ENCODE measurements at places on chromosomes 7 and 10.

- no peak for DNase-seq
These were observed 194.7 kb downstream of the BUB3 start for GRCh38 chr10:123348691-123349572.

GRCh38 chr7:80601999-80602398 is 36.4 kb upstream of the CD36 start:
- no peak for DNase-seq

DNA sequence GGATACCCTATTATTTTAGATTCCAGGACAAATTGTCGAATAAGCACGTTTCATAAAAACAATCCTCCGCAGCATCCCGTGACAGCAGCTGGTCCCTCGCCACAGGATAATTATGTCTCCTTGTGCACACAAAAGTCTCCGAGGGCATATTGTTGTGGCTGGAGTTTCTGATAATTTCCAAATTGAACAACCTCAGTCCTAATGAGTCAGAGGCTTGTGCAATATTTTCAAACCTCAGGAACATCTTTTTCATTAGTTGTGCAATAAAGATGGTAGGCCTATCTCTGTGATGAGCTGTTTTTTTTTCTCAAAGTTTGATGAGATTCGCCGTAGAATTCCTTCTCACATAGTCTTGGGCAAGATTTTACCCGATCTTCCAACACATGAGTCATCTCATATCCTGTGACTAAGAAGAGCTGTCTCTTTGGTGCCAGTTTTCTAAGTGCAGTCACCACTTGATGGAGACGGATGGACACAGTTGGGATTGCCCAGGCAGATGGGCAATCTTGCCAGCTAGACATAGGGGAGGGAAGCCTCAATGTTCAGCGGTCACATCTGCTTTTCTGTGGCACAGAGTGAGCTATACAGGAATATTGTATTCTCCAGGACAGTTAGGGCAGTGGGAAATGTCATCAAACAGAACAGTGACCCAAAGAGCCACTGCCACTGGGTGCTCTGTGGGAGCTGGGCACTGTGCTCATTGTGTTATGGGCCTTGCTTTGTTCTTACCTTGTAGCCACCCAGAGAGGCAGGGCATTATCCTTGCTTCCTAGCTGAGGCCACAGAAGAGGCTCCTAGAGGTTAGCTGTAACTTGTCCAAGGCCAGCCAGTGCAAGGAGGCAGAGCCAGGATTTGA is 7.8 kb downstream of the HTRA1 start:
- DNase-seq = no peak

GRCh38 chr10:69787681-69788080 is 14.0 kb upstream of the COL13A1 start:
- DNase-seq = no peak

DNA sequence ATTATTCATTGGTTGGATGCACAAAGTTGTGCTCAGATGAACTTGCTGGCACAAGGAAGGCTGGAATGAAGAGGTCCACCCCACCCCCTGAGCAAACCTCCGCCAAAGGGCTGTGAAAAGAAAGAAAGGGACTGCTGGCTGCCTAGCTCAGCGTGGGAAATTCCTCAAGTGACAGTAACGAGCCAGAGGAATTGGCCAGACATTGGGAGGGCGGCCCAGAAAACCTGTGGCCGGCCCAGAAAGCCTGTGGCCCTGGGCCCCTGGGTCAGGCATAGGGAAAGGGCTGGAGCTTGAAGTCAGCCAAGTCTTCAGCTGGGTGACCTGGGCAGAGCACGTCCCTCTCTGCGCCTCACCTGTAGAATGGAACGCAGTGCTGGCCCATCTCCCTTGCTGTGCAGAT is 30.6 kb upstream of the CTBP2 start:
- DNase-seq = no peak

DNA sequence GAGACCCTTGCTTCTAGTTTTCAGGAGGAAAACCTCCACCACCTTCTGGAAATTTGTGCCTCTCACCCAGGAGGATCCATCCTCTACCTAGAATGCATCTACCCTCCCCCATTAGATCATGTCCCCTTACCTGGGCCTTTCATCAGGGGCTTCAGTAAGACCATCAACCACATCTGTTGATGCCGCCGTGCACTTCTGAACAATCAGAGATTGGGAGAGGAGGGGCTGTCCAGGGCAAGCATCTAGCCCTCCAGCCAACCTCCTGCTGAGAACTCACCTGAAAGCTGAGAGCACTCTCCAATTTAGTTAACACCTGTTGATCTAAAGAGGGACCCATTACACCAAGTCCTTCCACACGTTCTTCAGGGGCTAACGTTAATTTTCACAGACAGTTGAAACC is 57.6 kb upstream of the PIK3CG start:
- no peak for DNase-seq

- no peak for DNase-seq
These were observed 20.8 kb downstream of the BRAF start for GRCh38 chr7:140903741-140904480.

- DNase-seq = no peak
These were observed 5.7 kb downstream of the PON1 start for GRCh38 chr7:95318501-95319100.

- no peak for DNase-seq
These were observed 14.0 kb upstream of the PTTG1IP2 start for GRCh38 chr7:90455163-90456030.

GRCh38 chr10:88186335-88186734 is 322.9 kb downstream of the PTEN start:
- DNase-seq = no peak

DNA sequence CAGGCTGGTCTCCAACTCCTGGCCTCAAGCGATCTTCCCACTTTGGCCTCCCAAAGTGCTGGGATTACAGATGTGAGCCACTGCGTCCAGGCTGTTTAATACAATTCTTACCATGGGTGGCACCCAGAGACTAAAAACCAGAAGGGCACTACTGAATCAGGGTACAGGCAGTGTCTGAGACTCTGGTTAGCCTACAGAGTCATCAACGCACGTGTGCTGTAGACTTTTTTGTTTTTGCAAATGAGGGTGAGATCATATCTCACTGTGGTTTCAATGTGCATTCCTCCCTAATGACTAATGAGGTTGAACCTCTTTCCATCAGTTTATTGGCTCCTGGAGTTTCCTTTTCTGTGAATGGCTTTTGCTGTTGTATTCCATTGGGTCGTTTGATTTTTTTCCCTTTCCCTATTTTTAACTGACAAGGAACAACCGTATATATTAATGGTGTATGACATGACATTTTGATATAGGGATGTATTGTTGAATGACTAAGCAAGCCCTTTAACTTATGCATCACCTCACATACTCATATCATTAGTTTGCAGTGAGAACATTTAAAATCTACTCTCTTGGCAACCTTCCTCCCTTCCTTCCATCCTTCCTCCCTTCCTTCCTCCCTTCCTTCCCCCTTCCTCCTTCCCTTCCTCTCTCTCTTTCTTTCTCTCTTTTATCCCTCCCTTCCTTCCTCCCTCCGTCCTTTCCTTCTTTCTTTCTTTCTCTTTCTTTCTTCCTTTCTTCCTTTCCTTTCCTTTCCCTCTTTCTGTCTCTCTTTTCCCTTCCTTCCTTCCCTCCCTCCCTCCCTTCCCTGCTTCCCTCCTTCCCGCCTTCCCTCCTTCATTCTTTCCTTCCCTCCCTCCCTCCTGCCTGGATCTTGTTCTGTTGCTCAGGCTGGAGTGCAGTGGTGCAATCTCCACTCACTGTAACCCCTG is 9.3 kb upstream of the TMEM270 start:
- DNase-seq = no peak

DNA sequence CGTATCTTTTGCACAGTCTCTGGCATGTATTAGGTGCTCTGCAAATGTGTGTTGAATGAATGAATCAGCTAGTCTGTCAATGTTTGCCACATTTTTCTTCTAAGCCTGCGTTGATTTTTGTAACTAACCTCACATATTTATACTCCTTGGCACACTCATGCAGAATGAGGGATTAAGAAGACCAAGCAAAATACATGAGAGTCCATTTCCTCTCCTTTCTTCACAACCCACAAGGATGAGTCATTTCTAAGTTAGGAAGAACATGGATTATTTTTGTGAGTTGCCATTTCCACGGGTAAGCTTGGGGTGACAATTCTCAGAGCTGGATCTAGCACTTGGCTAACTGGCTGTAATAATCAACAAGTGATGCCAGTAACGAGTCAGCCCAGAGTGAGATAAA is 158.8 kb downstream of the TWIST1 start:
- DNase-seq = no peak

- no peak for DNase-seq
These were observed 11.7 kb downstream of the MAP3K8 start for GRCh38 chr10:30445711-30446110.

GRCh38 chr7:88146616-88147015 is 73.2 kb downstream of the SRI start:
- DNase-seq = no peak

GRCh38 chr7:35649711-35650110 is 45.2 kb downstream of the HERPUD2 start:
- DNase-seq = no peak

- DNase-seq = no peak
These were observed 723.5 kb upstream of the POM121L12 start for GRCh38 chr7:52311886-52312285.

DNA sequence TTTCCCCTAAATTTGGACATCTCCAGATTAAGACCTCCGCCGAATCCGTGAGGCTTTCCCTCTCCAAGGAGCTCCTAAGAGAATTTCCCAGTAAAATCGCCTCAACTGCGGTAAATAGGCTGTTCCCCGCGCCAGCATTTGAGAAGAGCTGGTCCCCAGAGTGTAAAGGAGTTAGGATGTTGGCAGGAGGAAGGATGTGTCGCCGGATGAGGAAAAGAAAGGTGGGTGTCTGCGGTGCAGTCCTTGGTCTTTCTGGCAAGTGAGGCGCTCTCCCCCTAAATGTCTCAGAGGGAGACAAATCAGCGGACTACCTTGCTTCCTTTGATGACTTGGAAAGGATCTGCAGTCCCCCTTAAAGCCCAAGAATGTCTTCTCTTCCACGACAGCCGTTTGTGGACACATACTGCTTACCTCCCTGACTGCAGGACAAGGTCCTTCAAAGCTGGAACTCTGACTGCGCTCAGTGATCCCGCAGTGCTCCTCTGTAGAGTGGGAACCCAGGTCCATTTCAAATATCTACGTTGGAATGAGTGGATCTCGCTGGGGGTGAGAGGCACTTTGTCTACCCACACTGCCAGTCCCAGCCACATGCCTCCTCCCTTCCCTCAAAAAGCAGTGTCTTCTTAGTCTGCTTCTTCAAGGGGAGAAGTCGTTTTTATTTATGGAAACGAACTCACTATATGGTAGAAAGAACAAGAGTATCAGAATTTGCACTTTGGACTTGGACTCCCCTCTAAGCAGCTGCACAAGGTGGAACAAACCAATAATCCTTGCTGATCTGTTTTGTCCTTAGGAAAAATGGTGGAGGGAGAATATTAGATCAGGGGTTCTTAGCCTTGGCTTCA is 1.1 kb upstream of the DLG5 start:
- no peak for DNase-seq

GRCh38 chr7:143405173-143406001 is 3.3 kb downstream of the EPHA1 start:
- no peak for DNase-seq

GRCh38 chr7:27784399-27785053 is 44.6 kb downstream of the TAX1BP1 start:
- DNase-seq = peak; percentile 15

GRCh38 chr10:113096128-113096996 is 146.3 kb downstream of the TCF7L2 start:
- no peak for DNase-seq

DNA sequence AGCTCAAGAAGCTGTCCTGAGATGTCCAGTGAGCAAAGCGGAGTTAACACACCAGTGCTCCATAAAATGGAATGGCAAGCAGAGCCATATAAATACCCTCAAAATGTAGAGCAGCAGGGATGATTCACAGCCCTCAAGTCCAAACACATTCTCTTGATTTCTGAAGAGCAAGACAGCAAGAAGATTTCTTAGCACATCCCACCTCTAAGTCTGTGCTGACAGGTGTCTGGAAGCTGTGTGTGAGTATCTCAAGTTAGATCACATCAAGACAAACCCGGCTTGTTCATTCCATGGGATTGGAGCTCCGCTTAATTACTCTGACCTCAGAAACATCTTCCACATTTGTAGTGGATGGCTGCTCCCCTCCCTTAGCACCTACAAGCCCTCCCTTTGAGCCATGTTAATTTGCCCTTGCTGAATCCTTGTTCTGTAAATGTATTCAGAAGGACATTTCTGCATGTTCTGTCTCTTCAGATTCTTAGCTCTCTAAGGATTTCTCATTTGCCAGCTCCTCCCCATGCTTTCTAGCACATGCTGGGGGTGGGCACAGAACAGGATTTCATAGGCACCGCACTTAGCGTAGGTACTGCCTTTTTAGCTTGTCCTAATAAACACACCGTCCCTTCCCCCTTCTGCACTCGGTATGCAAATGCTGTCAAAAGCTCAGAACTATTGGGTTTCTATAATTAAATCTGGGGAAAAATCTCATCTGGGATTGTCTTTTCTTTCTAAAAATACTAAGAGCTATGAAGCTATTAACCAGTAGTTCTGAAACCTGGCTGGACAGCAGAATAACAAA is 112.7 kb downstream of the CPXM2 start:
- DNase-seq = no peak

DNA sequence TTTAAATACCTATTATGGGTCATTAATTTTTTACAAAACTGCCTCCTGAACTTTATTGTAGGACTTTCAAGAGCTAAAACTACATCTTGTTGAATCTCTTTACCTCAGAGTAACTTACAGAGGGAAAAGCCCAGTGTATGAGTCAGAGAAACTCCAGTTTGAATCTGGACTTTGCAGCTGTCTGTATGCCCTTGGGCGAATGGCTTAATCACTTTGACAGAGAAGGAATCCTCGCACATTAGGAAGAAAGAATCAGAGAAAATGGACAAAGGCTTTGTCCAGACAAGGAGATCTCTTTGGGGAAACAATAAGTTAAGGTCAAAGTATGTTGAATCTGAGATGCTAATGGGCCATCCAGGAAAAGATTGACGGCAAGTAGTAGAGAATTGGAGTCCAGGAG is 484.2 kb upstream of the CELF2 start:
- DNase-seq = no peak

DNA sequence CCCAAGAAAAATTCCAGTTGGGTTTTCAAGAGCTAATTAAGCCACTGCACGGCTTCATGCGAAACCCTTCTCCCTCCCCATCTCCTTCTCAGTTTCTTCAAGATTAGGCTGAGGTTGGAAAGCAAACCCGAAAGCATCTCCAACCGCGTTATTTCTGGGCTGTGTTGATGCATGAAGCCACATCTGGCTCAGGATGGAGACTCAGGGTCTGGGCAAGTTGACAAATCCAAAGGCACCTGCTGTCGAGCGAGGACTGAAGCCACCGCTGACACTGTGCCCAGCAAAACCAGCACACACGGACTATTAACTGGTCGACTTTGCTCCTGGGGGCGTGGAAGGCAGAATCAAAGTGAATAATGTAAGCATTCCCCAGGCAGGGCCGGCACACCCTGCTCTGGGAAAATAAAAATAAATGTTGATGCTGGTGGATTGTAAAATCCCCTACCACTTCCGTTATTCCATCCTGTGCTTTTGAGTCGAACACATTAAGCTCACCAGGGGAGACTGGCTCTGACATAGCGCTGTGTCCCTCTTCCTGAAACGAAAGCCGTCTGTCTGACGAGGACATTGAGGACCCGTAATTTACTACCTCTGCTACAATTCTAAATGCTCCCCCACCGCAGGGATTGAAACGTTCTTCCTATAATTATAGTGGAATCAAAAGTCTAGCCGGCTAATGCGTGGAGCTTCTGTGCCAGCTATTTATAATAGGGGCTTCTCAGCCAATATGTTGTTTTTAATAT is 269.8 kb downstream of the ADARB2 start:
- DNase-seq = no peak

All from activated T-cell treated with anti-CD3 and anti-CD28 coated beads for 4 hours (primary cell).